ENCODE measurements at places on chromosomes 3 and 15. TPM values are rescaled to one million over a fixed set of nuclear protein-coding genes. Genes with fewer than 3 reads are reported as not detected.

Gene SOX14
- not detected for total RNA-seq

DNA sequence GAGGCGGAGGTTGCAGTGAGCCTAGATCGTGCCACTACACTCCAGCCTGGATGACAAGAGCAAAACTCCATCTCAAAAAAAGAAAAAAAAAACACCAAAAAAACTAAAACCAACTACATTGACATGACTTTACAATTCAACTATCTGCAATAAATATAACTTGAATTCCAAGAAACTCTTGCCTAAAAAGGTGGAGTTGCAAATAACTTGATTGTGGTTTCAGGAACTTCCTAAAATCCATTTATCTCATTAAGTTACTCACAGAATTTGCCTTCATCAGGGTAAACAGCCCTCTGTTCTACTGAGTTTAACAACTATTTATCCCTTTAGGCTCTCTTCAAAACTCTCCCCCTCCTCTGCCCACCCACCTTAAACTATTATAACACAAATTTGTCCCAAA, 2.7 kb upstream of the MAPK6 start:
- no peak for DNase-seq

DNA sequence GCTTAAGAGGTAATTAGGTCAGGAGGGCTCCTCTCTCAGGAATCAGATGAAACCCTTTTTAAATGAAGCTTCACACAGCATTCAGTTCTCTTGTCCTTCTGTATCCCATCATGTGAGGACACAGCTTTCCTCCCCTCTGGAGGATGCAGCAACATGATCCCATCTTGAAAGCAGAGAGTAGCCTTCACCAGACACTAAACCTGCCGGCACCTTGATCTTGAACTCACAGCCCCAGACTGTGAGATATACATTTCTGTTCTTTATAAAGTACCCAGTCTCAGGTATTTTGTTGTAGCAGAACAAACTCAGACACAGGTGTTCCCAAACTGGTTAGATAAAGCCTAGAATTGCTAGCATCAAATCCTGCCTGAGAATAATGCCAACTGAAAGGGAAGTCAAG, 83.7 kb upstream of the PRICKLE2 start:
- DNase-seq = no peak

- DNase-seq = no peak
Measured at GRCh38 chr3:30098243-30098642, 508.2 kb upstream of the TGFBR2 start.

Data from thyroid gland (tissue), 4 donors.